Activated gamma-delta T cell treated with Interleukin-2 at 50 U/mL for 16 hours (primary cell): ENCODE measurements at places on chromosomes 3 and 15.

DNA sequence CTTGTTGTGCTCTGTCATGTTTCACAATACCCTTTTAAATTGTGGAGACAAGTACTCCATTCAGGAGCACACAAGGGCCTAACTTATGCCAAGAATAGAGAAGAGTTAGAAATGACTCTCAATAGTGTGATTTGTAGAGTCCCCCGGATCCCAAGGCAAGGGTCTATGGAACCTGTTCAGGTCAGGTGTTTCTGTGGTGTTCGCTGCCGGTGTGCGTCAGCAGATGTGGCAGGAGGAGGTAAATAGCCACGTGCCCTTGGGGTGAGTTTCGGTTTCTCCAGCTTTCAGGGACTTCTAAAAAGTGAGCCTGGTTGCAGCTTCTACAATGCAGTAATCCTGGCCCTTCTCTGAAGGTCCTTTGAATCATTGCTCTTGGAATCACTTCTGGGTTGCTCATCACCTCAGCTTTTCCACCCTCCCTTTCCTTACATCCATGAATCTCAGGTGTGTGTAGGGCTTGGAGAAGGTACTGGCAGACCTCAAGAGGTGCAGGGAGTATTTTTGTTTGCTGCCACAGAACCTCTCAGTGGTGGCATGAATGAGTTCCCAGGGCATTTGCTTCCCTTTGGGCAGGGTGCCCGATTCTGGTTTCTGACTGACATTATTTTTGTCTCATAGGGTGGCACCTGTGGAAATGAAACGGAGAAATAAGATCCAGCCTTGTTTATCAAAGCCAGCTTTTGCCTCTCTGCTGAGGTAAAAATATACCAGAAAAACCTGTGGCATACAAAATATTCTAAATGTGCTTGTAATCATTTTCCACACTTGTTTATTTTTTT, 7.3 kb downstream of the ST3GAL6 start:
- no peak for DNase-seq

- no peak for DNase-seq
Measured at GRCh38 chr3:36381311-36381956, 1.1 kb downstream of the STAC start.

- no peak for DNase-seq
Measured at GRCh38 chr3:139358841-139359562, 15.2 kb downstream of the MRPS22 start.

DNA sequence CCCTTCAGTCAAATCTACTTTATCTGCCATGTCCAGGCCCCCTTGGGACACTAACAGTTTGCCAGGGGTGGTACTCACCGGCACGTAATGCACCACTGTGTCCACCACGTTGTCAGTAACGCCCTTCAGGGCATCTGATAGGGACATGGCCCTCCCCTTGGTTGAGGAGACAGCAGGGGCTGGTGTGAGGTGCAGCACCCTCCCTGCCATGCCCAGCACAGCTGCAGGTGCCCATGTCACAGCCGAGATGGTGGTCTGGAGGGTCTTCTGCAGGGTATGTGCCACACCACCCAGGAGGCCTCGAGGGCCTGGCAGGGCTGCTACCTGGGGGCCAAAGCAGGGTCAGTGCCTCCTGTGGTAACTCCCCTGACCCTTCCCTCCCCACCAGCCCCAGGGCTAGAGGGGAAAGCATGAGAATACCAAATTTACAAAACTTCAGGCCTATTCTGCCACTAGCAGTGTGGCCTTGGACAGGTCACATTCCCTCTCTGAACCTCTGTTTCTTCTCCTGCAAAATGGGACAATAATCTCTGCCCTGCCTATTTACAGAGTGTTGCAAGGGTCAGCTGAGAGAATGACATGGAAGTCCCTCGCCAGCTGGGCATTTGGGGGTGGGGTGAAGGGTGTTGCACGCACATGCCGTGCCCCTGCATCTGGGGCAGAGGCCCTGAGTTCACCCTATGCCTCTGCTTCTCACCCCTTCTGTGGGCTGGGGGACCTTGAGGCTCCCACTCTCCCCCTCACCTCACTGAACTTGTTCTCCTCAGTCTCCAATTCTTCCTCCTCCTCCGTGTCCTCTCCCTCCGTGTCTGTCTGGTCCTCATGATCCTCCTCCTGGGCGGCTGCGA, 11.8 kb upstream of the KIF7 start:
- no peak for DNase-seq

DNA sequence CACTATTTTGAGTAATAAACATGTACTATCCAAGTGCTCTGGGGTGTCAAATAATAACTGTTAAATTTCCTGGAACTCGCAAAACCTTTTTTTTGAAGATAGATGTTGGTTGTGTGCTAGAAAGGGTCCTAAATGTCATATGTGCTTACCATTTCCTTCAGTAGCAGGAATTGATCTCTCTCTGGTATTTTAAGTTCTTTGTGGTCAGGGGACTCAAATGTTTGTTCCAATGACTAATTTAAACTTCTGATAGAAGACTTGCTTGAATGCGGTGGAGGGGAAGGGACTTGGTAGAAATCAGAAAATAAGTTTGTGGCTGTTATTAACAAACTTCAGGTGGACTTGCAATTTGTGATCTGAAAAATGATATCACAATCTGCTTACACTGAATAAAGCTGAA, 26.8 kb downstream of the ARIH2 start:
- DNase-seq, result no peak

- no peak for DNase-seq
Measured at GRCh38 chr3:172751175-172751704, 714 bp downstream of the ECT2 start.

DNA sequence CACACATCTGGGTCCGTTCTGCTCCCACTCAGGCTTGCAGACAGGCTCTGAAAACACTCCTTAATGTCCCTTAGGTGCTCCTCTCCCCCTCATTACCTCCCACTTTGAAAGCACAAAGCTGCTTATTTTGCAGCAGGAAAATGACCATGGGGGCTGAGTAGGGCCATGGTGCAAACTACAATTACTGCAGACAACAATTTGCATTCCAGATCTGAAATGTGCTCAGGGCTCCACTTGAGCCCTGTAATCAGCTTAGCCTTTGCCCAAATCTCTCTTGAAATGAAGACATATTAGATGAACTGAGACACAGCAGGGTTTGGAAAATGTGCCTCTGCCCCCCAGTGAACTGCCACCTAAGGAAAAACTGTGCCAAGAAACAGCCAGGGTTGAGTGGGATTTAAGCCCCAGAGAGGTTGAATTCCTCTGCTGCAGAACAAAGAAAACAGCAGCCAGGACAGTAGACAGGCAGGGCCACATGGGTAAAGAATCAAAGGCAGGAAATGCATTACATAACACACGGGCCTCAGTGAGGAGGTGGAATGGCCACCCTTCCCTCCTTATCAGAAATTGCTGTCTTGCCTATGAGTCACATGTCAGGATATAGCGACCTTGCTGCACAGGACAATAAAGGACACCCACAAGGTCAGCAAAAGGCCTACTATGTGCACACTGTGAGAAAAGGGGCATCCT, 126.8 kb upstream of the ARHGEF3 start:
- DNase-seq, result peak; percentile 33

GRCh38 chr3:24390169-24391130, 104.2 kb downstream of the THRB start:
- no peak for DNase-seq

DNA sequence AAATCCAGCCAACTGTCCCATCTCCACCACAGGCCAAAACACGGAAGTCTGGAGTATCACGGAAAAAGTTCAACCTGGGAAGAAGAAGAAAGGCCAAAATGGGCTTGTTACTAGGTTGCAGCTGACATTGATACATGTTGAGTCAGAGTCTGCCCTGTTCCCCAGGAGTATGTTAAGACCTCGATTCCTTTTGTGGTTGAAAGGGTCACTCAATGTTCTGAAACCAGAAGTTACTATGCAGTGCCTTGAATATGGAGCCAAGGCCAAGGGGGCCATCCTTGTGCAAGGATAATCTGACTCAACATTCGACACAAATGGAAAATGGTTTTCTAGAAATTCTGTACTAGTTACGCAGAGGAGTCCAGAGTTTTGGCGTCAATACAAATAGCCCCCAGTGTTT, 104.2 kb downstream of the DGKG start:
- no peak for DNase-seq

- DNase-seq, result no peak
Measured at GRCh38 chr15:22951381-22952280, 28.5 kb downstream of the CYFIP1 start.

- no peak for DNase-seq
Measured at GRCh38 chr15:36053746-36054145, 507.8 kb upstream of the DPH6 start.

- DNase-seq, result no peak
Measured at GRCh38 chr3:194262176-194262924, 88.8 kb downstream of the CPN2 start.

- peak; percentile 22 for DNase-seq
Measured at GRCh38 chr3:105369500-105370371, 3.0 kb downstream of the ALCAM start.

DNA sequence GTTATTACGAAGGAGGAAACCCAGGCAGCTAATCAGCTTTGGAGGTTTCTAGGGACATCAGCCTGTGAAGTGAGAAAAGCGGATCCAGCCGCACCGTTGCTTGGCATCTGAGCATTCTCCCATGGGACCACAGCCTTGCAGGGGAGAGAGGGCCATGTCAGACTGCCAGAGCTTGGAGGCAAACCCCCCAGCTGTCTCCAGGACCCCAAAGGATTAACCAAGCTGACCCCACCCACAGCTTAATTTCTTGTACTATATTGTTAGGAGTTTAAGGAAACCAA, 5.1 kb downstream of the IGDCC3 start:
- DNase-seq, result no peak

DNA sequence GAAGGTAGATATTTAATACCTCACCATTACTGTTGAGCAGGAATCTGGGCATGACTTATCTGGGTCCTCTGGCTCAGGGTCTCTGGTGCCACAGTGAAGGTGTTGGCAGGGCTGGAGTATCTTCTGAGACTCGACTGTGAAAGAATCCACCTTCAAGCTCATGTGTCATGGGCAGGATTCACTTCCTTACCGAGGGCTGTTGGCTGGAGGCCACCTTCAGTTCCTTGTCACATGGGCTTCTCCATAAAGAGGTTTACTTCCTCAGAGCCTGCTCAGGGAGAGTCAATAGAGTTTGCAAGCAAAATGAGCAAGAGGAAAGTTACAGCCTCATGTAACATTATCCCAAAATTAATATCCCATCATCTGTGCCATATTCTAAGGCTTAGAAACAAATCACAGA, 459.5 kb downstream of the NR2F2 start:
- DNase-seq, result no peak

DNA sequence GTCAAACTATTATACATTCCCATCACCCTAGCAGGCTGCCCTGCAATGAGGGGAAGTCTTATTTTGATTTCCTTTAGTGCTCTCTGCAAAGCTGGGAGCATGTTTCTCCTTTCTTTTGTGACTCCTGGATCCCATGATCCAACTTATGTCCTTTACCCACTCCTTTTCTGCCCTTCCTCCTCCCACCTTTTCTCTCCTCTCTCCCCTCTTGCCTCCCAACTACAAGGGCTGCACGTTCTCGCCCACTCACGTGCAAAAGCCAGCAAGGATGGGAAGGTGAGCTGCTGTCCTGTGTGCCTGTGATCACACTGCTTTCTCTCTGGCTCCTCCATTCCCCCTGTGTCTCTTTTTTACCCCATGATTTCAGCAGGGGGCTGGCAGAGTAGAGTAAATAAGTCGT, 6.1 kb downstream of the VIPR1 start:
- DNase-seq, result no peak

- no peak for DNase-seq
Measured at GRCh38 chr15:64229129-64229724, 66.4 kb upstream of the PPIB start.

DNA sequence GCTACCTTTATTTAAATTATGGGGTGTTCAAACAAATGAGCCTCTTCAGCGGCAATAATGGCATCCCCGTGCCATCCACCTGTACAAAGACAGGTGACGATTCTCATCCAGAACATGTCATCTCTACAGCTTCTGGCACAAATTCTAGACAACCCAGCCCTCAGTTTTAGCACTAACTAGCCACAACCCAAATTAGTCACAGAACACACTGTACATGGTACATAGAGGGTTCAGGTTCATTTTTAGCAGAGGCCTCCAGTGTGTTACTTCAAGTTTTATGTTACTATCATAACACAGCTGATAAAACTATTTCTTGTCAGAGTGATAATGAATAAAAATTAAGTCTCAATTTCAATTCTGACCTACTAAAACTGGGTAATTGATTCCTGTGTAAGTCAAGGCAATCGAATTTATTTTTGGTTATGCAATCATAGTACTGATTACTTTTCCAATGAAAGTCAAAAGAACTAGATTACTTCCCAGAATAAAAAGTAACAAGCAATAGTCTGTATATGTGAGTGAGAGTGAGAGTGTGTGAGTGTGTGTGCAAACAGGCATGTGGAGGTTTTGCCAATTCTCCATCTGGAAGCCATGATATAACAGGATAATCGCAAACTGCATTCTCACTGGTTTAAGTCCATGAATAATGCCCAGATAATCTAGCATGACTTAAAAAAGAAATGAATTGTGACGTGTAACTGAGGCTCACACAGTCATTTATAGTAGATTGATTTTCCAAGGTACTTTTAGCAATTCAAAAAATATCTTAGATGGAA, 37.4 kb downstream of the SHQ1 start:
- no peak for DNase-seq

DNA sequence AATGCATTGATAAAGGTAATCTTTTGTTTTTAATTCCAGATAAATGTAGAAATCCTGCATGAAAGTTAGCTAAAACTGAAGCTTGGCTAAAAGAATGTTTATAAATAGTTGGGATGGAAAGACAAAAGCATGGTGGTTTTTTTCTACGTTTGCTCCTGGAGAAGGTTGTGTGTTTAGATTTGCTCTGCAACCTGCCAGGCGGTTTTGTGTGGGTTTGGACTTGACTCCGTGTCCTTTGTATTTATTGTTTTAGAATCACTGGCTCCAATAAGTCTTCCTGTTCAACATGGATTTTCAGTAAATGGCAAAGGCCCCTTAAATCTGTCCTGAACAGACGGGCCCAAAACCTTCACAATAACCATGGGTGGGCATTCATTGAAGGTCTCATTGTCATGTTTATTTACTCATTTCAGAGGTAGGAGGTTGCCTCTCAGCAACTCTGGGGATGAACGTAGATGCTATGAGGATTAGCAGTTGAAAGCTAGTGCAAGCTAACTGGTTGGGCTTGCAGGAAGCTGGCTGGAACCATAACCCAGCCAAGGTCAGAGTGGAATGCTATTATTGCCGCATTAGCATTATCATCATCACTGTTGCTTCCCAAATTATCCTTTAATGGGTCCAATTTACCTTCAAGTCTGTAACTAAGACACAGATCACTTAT, 60.6 kb upstream of the ADAMTS9 start:
- no peak for DNase-seq

GRCh38 chr3:48564022-48564421, 441 bp upstream of the UCN2 start:
- peak; percentile 20 for DNase-seq

GRCh38 chr15:93997071-93997658, 234.2 kb upstream of the MCTP2 start:
- DNase-seq, result no peak

DNA sequence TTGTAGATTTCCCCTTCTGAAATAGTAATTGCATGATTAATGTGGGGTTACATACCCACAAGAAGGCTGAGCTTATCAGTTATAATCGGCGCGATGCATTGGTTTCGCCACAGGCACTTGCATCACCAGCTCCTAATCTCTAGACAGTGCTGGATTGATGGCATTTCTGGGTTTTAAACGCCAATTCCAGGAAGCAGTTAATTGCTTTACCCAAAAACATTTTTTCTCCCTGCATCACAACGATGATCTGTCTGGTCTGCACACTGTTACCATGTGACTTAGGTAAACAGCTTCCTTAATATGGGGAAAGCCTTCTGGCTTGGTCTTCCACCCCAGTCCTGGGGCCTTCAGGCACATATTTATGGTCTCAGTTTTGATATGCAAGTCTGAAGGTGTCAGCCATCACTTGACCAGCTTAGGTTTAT, 70.0 kb upstream of the HEG1 start:
- no peak for DNase-seq
